Dermis lymphatic vessel endothelial cell (primary cell): ENCODE measurements at places on chromosomes 3 and 15. TPM values are rescaled to one million over a fixed set of nuclear protein-coding genes. Genes with fewer than 3 reads are reported as not detected.

Gene CGNL1
- 37.0 and 38.2 TPM in 2 replicates for total RNA-seq

Gene CHRD
- 0.43 and 0.69 TPM in 2 replicates for total RNA-seq

Gene KBTBD12
- total RNA-seq = not detected in 2 replicates

Gene AGBL1
- total RNA-seq = not detected in 2 replicates

Gene LMCD1
- total RNA-seq = 21.6 and 38.9 TPM in 2 replicates

Gene NRG4
- total RNA-seq = not detected in 2 replicates

Gene CLDN18
- total RNA-seq = not detected in 2 replicates

Gene TRMT10C
- 24.1 and 35.7 TPM in 2 replicates for total RNA-seq

Gene AHSG
- 0.09 TPM in 1 of 2 replicates, not detected in the other for total RNA-seq

Gene CCR8
- total RNA-seq = not detected in 2 replicates

Gene SHISA5
- total RNA-seq = 54.3 and 62.4 TPM in 2 replicates

Gene RHOV
- total RNA-seq = under 0.01 TPM in 1 of 2 replicates, not detected in the other

Gene TUBGCP5
- 16.8 and 17.0 TPM in 2 replicates for total RNA-seq

Gene IQCH
- 0.54 and 0.69 TPM in 2 replicates for total RNA-seq

Gene GPR87
- not detected in 2 replicates for total RNA-seq

Gene ISLR
- 0.11 and 0.17 TPM in 2 replicates for total RNA-seq

Gene WDR72
- total RNA-seq = not detected in 2 replicates

Gene TRAT1
- total RNA-seq = not detected in 2 replicates

Gene C3orf20
- under 0.01 TPM in 2 replicates for total RNA-seq

Gene SLC35G2
- total RNA-seq = 23.8 and 33.4 TPM in 2 replicates

Gene GOLGA6B
- not detected in 2 replicates for total RNA-seq

Gene UPK1B
- total RNA-seq = not detected in 2 replicates

Gene GANC
- 14.0 and 14.4 TPM in 2 replicates for total RNA-seq

Gene CSPG4
- total RNA-seq = 0.17 and 1.4 TPM in 2 replicates

Gene ASB14
- total RNA-seq = not detected in 2 replicates

Gene ADAMTS17
- total RNA-seq = 0.17 and 0.33 TPM in 2 replicates

Gene ARGFX
- not detected in 2 replicates for total RNA-seq
